ENCODE measurements at places on chromosomes 16 and 17.

- no peak for DNase-seq
These were observed 33.7 kb downstream of the SRCIN1 start for GRCh38 chr17:38571833-38572668.

- DNase-seq, result no peak
These were observed 426.0 kb upstream of the PMFBP1 start for GRCh38 chr16:72597938-72598337.

DNA sequence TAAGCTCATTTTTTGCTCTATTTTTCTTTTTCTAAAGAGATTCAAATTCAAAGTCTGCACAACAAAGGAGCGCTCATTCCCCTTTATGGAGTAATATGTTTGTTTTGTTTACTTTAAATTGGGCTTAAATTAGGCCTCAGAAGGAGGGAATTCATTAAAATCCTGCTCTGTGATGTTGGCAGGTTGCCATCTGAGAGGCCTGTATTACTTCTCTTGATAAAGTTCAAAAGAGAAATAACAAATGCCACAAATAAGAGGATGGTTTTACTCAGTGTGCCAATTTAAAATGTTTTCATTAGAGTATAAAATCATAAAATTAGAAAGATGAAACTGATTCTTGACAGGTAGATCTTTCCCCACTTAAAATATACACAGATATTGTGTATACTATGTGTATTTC, 54.5 kb upstream of the HLF start:
- no peak for DNase-seq

GRCh38 chr17:8606401-8606800, 24.1 kb downstream of the MYH10 start:
- no peak for DNase-seq

GRCh38 chr17:75647061-75647460, 13.8 kb downstream of the SMIM5 start:
- DNase-seq, result no peak

DNA sequence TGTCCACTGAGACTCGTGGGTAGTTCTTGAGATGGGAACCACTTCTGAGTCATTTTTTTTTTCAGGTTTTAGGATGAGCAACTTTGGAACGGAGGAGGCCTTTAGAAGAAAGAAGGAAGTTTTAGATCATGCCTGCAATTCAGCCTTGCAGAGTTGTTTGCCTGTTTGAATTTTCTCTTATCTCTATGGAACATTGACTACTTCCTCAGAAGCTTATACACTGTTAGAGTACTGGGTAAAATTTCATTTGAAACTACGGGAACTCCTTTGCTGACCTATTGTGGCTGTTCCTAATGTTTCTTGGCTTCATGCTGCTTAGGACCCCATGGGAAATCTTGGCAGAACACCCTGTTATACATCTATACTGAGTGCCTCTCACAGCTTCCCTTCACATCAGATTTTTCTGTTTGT, 70.8 kb downstream of the MAP2K6 start:
- no peak for DNase-seq

Data from GM18507 (cell line).